ENCODE measurements at places on chromosomes 16 and 17. TPM values are rescaled to one million over a fixed set of nuclear protein-coding genes. Genes with fewer than 3 reads are reported as not detected.

- H3K4me1 ChIP-seq: peaks cover 7% of the 10 kb centered on the region
- no peak overlapping the region for H3K27ac ChIP-seq
- H3K4me3 ChIP-seq: no peak overlapping the region
- H3K27me3 ChIP-seq: no peaks in the 10 kb centered on the region
Measured at GRCh38 chr16:69804297-69804696, 42.2 kb downstream of the WWP2 start.

- H3K27me3 ChIP-seq: no peaks in the 10 kb centered on the region
- peak; percentile 36 for DNase-seq
- H3K27ac ChIP-seq: no peak overlapping the region
- peaks cover 1% of the 10 kb centered on the region for H3K36me3 ChIP-seq
- peaks cover 7% of the 10 kb centered on the region for H3K4me1 ChIP-seq
Measured at GRCh38 chr17:75344666-75345065, 55.4 kb upstream of the SLC25A19 start.

DNA sequence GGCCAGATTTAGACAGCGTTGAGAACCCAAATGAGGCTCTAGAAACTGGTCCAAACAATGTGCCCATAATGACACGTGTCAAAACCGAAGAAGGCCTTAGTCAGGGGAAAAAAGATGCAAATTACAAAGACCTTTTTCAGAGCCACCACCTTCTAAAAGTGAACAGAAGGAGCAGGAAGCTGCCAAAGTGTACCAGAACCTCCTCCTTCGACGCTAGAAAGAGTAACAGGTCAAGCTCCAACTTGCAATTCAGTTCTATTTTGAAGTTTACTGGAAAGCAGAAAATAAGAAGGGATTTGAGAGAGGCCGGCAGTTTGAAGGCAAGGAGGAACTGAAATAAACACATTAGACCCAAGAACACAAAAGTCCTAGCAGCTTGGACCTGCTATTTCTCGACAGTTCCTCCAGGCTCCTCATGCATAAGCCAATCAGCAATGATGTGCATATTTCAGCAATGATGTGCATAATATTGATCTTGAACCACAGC is 61.8 kb downstream of the XYLT1 start:
- H3K27ac ChIP-seq: no peak overlapping the region
- DNase-seq: no peak
- H3K36me3 ChIP-seq: no peaks in the 10 kb centered on the region
- no peak overlapping the region for H3K4me3 ChIP-seq
- no peaks in the 10 kb centered on the region for H3K27me3 ChIP-seq

RTN4RL1 gene
- polyA plus RNA-seq: 0.03 TPM

- DNase-seq: no peak
- peaks cover 21% of the 10 kb centered on the region for H3K27me3 ChIP-seq
- no peaks in the 10 kb centered on the region for H3K36me3 ChIP-seq
- no peak overlapping the region for H3K4me3 ChIP-seq
- H3K27ac ChIP-seq: no peak overlapping the region
Measured at GRCh38 chr16:87235810-87236515, 81.2 kb downstream of the C16orf95 start.

GRCh38 chr16:59975953-59976352 is 1241.8 kb upstream of the GOT2 start:
- H3K27ac ChIP-seq: no peak overlapping the region
- no peaks in the 10 kb centered on the region for H3K36me3 ChIP-seq
- no peak for DNase-seq
- no peaks in the 10 kb centered on the region for H3K27me3 ChIP-seq
- no peaks in the 10 kb centered on the region for H3K4me1 ChIP-seq
- no peak overlapping the region for H3K4me3 ChIP-seq

CDH13 gene
- polyA plus RNA-seq: 61.6 TPM

DNA sequence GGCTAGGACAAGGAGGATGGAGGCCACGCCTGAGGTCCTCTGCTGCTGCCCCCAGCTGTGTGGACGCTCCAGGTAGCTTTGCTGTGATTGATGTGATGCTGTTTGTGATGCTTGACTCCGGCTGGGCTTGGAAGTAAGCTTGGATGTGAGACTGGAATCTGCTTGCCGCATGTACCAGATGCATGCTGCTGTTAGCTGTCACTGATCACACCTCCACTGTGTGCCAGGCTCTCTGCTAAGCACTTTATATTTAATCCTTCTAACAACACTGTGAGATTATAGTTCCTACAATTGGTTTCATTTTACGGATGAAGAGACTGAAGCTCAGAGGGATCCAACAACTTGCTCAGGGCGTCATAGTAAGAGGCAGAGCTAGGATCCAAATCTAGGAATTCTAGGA is 23.5 kb downstream of the SNX29 start:
- H3K36me3 ChIP-seq: peaks cover 2% of the 10 kb centered on the region
- H3K27me3 ChIP-seq: no peaks in the 10 kb centered on the region
- H3K4me1 ChIP-seq: no peaks in the 10 kb centered on the region
- no peak overlapping the region for H3K27ac ChIP-seq

KIFC3 gene
- 62.5 TPM for polyA plus RNA-seq

DNA sequence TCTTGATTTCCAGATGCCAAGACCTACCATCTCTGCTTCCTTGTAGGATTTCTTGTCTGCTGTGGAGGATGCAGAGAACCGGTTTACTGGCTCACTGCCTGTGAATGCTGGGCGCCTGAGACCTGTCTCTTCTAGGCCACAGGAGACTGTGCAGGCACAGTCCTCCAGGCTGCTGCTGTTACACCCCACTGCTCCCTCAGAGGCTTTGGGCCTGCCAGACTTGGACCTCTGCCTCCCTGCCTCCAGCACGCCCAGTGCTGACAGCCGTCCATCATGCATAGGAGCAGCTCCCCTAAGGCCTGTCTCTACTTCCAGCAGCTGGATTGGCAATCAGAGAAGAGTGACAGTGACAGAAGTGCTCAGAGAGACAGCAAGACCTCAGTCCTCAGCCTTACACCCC is 6.1 kb downstream of the HROB start:
- DNase-seq: no peak
- no peaks in the 10 kb centered on the region for H3K27me3 ChIP-seq
- no peak overlapping the region for H3K4me3 ChIP-seq
- 0 out of 2 replicates have a peak, but pooled peaks cover 2% of the 10 kb centered on the region for H3K4me1 ChIP-seq
- H3K36me3 ChIP-seq: peaks cover 14% of the 10 kb centered on the region

HLF gene
- not detected for polyA plus RNA-seq

DNA sequence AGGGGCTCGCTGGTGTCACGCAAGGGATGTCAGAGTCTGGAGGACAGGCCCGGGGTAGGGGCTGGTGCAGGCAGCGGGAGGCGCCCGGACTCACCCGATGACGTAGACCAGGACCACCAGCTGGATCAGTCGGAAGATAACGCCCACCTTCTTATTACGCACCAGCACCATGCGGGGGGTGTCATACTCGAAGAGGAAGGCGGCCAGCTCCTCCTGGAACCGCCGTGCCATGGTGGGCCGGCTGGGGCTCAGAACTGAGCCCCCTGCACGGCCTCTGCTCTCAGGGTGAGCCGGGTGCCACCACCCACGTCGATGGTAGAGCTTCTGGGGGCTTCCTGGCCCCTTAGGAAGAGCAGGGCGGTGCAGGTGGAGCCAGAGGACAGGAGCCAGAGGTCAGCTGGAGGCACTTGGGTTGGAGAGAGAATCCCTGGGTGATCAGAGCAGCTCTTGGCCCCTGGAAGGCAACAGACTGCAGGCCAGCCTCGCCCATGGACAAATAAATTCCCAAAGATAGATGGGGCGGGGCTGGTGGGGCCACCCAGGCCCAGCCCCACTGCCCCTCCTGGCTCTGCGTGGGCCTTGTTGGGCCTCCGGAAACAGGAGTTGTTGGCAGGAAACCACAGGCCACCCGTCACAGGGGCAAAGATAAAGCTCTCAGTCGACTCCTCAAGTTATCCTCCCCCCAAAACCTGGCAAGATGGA is at the start of gene P2RX1:
TSS of gene P2RX1 (minus strand) at position 471 of the 702 bp plus-strand sequence. CDS start at position 231, 240 bp downstream.
- H3K4me1 ChIP-seq: peaks cover 5% of the 10 kb centered on the region
- H3K27ac ChIP-seq: no peak within 1 kb of the TSS
- no peaks in the 10 kb centered on the region for H3K36me3 ChIP-seq
- H3K27me3 ChIP-seq: no peaks in the 10 kb centered on the region

DNA sequence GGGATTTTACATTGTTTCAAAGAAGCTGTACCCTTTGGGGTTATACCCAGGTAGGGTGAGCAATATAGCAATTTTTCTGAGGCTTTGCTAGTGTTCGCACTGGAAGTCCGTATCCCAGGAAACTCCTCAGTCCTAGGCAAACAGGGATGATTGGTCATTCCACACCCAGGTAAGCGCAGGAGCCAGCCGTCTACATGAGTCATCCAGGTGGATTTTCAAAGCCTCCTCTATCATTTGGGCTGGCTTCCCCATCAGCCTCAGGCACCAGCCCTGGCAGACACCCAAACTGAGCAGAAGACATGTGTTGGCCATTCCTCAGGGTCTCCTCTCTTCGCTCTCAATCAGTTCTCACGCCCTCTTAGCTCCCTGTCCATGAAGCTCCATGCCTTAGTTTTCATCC is 135.6 kb downstream of the AIPL1 start:
- no peaks in the 10 kb centered on the region for H3K27me3 ChIP-seq
- H3K27ac ChIP-seq: no peak overlapping the region
- no peaks in the 10 kb centered on the region for H3K36me3 ChIP-seq
- no peaks in the 10 kb centered on the region for H3K4me1 ChIP-seq
- no peak for DNase-seq
- H3K4me3 ChIP-seq: no peak overlapping the region

GRCh38 chr16:52547004-52547833 is at the start of gene TOX3:
TOX3 (minus strand) TSS chr16:52547143; CDS start chr16:52546723, 420 bp downstream.
- peaks cover 22% of the 10 kb centered on the region for H3K27me3 ChIP-seq
- H3K4me3 ChIP-seq: no peak within 1 kb of the TSS
- no peaks in the 10 kb centered on the region for H3K4me1 ChIP-seq
- no peak within 1 kb of the TSS for H3K27ac ChIP-seq
- H3K36me3 ChIP-seq: no peaks in the 10 kb centered on the region

DNA sequence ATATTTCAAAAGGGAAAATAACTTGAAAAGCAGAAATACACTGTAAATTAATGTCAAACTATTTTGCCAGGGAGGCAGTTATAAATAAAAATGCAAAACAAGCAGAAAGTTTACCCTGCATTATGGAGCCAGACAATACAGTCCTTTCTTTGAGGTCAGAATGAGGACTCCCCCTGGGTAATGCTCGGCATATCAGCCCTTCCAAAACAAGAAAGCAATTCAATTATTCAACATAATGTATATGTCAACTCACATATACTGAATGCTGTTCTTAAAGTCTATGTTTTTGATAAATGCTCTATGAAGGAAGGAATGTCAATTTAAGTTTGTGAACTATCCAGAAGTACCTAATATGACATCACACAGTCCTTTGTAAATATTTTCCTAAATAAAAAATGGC is 72.4 kb downstream of the TTC19 start:
- H3K27me3 ChIP-seq: no peaks in the 10 kb centered on the region
- peaks cover 3% of the 10 kb centered on the region for H3K4me1 ChIP-seq
- no peak for DNase-seq
- H3K36me3 ChIP-seq: peaks cover 40% of the 10 kb centered on the region
